ENCODE measurements at places on chromosomes 7 and 10.

DNA sequence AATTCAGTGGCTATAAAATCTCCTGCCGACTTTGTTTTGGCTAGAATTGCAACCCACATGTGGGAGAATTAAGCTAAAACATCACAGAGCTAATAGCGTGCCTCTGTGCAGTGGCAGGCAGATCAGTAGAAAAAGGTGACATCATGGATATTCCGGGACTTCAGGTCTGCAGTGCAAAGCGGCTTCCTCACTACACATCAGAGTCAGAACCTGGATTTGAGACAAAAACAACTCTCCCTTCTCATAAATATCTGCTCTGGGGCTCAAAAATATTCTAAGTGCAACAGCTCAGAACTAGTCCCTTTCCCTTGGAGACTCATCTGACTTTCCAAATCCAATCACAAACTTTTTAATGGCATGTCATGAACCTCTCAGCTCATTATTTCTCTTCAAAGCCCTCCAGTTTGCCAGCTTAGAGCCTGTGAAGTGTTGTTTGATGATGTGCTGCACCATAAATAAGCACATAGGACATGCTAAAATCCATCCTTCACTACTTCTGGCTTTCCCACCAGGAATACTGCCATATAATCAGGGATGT is 337.1 kb downstream of the RNLS start:
- no peak overlapping the region for H3K27ac ChIP-seq
- peaks cover 8% of the 10 kb centered on the region for H3K36me3 ChIP-seq
- H3K4me1 ChIP-seq = peaks cover 27% of the 10 kb centered on the region
- H3K27me3 ChIP-seq = peaks cover 4% of the 10 kb centered on the region
- no peak for DNase-seq
- no peak overlapping the region for H3K4me3 ChIP-seq

GRCh38 chr10:116132780-116133399 is 140.1 kb downstream of the GFRA1 start:
- H3K4me3 ChIP-seq = no peak overlapping the region
- no peak for DNase-seq
- no peaks in the 10 kb centered on the region for H3K4me1 ChIP-seq
- no peaks in the 10 kb centered on the region for H3K36me3 ChIP-seq
- peaks cover 2% of the 10 kb centered on the region for H3K27me3 ChIP-seq

GRCh38 chr10:123622381-123622780 is 43.8 kb upstream of the GPR26 start:
- no peak overlapping the region for H3K4me3 ChIP-seq
- no peaks in the 10 kb centered on the region for H3K27me3 ChIP-seq
- no peak for DNase-seq
- H3K36me3 ChIP-seq = no peaks in the 10 kb centered on the region
- H3K27ac ChIP-seq = no peak overlapping the region
- no peaks in the 10 kb centered on the region for H3K4me1 ChIP-seq

GRCh38 chr10:71487726-71488125 is 91.0 kb downstream of the CDH23 start:
- no peak for DNase-seq
- H3K4me3 ChIP-seq = no peak overlapping the region
- H3K27me3 ChIP-seq = peaks cover 1% of the 10 kb centered on the region
- H3K36me3 ChIP-seq = no peaks in the 10 kb centered on the region
- H3K27ac ChIP-seq = no peak overlapping the region

- peaks cover 38% of the 10 kb centered on the region for H3K27me3 ChIP-seq
- no peak overlapping the region for H3K27ac ChIP-seq
- no peaks in the 10 kb centered on the region for H3K36me3 ChIP-seq
Observed at GRCh38 chr7:19121977-19122588, 4.6 kb upstream of the TWIST1 start.
